ENCODE measurements at places on chromosomes 2 and 18.

GRCh38 chr18:72412927-72413326 lies 131.2 kb downstream of the CBLN2 start:
- no peak for DNase-seq

- no peak for DNase-seq
Measured at GRCh38 chr2:8329660-8330622, 351.9 kb upstream of the ID2 start.

GRCh38 chr2:114192362-114192761 lies 250.1 kb upstream of the DPP10 start:
- DNase-seq, result peak; percentile 41

GRCh38 chr18:75222407-75222806 lies 11.8 kb downstream of the TSHZ1 start:
- no peak for DNase-seq

DNA sequence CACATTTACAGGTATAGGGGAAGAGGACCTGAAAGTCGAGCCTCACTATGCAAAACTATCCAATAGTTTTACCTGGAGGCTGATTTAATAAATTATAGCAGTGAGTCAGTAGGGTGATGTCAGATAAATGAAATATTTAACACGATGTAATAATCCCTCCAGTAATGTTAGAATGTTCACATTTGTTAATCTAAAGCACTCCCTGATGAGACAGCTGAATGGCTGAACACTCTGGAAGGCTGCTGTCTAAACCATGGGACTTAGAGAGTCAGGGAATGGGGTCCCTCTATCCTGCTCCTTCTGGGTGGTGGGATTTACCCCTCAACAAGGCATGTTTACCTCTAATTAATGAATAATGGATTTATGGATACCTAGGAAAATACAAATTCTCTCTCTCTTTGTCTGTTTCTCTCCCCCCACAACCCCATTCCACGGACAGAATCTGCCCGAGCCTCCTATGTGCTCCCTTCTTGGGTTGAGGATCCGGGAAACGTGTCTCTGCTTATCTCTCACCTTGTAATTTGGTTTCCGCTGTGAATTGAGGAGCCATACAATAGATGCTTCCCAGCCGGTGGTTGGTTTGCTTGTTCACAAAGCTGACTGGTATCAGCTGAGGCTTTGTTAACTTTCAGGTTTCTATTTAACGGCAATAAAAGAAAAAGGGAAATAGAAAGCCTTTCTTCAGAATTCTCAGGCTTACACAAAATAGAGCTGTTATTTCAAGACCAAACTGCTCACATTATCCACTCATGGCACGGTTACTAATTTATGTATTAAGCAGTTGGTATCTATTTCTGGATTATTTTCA lies 25.9 kb downstream of the LRRC30 start:
- DNase-seq, result no peak

Data from EH (cell line).